T-cell (primary cell): ENCODE measurements at places on chromosomes 5 and 9.

GRCh38 chr5:2131826-2132496 lies 249.2 kb upstream of the IRX4 start:
- no peak for DNase-seq

GRCh38 chr9:3288686-3289085 lies 237.1 kb downstream of the RFX3 start:
- DNase-seq: no peak

GRCh38 chr9:19946441-19947109 lies 157.7 kb upstream of the SLC24A2 start:
- no peak for DNase-seq

GRCh38 chr5:56080375-56081052 lies 85.8 kb upstream of the IL6ST start:
- no peak for DNase-seq

DNA sequence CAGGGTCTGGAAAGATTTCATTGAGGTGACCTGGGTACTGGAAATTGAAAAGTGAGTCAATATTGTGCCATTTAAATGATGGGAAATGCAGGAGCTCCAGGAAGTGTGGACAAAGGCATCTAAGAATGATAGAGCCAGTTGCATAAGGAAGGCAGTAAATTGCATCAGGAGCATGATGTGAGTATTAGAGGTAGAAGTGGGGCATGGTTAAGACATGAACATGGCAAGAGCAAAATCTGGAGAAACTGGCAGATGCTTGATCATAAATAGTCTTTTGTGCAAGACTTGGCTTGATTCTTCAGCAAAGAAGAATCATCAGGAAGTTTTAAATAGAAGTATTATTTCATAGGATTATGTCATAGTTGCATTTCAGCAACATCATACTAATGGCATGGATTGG lies 157.4 kb upstream of the PUM3 start:
- no peak for DNase-seq

DNA sequence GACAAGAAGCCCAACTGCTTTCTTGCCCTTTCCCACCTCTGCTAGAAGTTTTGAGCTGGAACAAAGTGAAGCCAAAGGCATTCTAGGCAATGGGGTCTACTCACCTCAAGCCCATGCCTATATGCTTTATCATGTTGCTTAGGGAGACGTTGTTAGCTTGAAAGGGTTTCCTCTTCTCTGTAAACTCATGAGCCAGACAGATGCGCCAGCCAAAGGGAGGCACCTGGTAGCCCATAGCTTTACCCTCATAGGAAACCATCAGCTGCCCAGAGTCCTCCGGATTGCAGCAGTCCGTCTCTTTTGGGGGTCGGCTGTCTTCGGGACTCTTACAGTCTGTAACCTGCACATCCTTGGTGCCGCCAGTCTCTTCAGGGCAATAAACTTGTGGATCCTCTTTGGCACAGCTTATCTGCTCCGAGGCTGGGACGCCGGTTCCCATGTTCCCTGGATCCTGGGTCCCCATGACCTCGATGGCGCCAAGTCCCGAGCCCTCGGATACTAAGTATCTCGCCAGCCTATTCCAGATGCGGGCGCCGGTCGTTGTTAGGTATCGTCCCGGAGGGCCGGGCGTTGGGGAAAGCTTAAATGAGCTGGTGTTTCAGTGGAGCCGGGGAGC lies 678 bp downstream of the GBA2 start:
- DNase-seq: no peak

DNA sequence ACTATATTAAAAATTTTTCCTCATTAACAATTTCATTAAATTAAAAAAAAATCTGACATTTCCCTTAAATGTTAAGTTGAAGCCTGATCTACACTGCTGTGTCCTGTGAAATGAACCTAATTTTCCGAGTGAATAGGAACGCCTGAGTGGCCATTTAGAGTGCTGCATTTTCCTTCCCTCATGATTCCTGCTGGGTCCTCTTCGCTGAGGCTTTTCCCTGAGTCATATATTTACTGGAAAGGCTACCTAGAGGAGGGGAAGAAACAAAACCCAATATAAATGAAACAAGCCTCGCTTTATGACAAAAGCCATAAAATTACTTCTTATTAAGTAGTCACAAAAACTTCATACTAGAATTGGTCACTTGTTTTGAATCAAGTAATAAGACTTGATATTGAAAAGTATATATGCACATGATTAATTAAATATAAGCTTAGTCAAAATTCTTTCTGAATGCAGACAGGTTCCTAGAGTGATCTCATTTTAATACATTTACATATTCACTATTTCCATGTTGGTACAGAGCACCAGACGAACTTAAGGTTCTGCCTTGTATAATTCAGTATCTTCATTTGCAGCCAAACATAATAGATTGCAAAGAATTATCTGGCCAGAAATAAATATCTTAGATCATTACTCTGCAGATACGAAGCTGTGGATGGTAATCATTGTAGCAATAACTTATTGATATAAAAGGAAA lies 6.3 kb upstream of the ISCA1 start:
- no peak for DNase-seq

GRCh38 chr9:89518466-89519365 lies 20.8 kb upstream of the SEMA4D start:
- DNase-seq: no peak

DNA sequence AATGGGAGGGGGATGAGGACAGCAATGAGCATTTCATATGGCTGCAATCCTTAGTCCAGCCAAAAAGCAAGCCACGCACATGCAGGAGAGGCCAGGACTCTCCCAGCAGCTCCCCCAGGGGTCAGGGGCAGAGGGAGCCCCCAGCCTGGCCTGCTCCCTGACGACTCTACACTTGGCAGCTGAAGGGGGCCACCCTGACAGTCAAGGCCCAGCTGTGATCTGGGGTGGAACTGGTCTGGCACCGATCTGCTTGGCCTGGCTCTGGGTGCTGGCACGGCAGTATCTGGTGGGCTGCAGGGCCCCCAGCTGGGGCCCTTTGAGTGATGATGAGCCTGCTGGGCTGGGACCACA lies 118.1 kb downstream of the ADAMTS2 start:
- no peak for DNase-seq

GRCh38 chr5:27315363-27316270 lies 277.2 kb upstream of the CDH9 start:
- DNase-seq: no peak

GRCh38 chr5:28313953-28314352 lies 1275.6 kb upstream of the CDH9 start:
- DNase-seq: no peak

- no peak for DNase-seq
Measured at GRCh38 chr9:68775003-68775730, 70.1 kb downstream of the PIP5K1B start.

DNA sequence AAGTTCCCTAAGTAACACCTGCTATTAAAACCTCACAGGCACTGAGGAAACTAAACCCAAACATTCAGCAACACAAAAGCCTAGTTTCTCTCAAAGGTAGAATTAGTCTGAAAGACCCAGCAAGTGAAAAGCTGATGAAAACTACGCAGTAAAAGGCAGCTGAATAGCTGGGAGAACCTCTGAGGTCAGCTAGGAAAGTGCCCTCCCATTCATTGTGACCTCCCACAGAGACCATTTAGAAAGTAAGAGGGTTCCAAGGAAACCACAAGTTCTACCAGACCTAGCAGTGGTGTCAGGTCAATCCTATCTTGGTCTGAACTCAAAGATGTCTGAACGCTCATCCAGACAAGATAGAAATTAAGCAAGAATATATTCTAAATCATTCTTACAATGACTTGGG lies 144.7 kb downstream of the SSBP2 start:
- DNase-seq: no peak

GRCh38 chr5:98827161-98827560 lies 53.7 kb downstream of the RGMB start:
- DNase-seq: no peak

DNA sequence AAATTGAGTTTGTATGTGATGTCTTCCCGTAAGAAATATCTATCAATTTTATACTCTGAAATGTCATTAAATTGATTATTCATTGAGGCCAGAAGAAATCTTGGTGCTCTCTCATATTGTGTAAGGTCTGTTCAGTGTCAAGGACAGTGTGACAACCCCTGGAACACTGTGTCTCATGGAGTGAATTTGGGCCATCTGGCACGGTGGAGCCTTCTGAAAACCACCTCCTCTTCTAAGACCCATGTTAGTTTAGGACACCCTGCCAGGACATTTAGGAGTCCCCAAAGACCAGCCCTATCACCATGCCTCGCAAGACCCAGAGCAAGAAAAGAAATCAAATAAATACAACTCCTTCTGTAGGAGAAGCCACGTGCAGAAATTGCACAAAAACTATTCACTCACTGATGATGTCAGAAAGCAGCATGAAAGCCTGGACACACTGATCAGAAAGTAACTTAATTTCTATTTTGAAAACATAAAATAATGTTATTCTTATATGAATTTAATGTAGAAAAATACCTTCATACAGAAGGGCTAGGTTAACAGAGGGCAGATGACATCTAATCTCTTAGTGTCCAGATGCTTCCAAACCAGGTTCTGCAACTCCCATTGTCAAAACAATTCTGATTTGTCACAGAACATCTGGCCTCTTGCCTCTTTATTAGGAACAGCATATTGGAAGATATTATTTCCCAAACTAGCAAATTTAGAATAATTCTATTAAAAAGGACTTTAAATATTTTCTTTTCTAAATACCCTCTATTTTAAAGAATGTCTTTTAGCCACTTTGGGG lies 298.8 kb downstream of the NR2F1-AS1 start:
- no peak for DNase-seq

DNA sequence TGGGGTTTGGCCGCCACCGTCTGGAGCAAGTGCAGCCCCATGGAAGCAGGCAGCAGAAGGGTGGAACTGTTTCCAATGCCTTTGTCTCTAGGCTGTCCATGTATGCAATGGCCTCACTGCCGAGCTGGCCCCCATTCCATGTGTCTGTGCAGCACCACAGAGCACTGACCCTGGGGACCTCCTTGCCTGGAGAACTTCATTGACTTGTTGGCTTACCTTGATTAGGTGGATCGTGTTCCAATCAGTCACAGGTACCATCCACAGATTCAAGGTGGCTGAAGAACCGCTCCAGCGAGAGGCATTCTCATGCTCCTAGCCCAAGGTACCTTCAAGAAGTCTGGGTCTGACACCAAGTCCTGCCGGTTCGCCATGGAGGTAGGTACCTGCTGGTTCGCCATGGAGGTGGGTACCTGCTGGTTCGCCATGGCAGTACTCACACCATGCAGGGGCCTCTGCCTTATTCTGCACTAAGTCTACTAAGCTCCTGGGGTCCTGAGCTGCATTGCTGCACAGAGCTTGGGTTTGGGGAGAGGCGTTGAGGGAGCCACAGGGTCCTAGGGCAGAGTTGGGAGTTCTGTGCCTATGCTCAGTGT lies 358.3 kb upstream of the IRX1 start:
- no peak for DNase-seq

- no peak for DNase-seq
Measured at GRCh38 chr5:146699138-146699537, 179.4 kb downstream of the PPP2R2B start.

GRCh38 chr5:122077366-122078115 lies 518 bp downstream of the LOX start:
- no peak for DNase-seq

DNA sequence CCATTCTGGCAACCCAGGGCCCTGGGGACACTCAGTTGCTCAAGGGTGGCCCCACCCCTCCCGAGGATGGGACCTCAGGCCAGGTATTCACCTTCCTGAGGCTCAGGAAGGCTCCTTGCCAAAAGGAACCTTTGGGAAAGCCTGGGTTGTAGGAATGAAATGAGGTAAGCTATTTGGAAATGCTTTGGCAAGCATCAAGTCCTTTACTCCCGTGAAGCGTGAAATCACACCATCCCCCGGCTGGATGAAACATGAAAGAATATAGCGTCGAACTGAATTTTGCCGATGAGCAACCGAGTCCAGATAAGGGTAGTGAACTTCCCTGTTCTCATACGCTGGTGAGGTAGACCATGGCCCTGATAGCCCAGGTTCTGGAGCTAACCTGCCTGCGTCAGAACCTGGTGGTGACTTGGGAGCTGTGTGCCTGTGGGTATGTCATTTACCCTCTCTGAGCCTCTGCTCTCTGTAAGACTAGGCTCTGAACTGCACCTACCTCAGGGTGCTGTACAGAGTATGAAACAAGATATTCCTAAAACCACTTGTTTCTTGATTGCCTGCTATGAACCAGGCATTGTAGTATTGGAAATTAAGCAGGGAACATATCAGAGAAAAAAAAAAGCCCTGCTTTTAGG lies 105.3 kb upstream of the BOD1 start:
- DNase-seq: no peak

DNA sequence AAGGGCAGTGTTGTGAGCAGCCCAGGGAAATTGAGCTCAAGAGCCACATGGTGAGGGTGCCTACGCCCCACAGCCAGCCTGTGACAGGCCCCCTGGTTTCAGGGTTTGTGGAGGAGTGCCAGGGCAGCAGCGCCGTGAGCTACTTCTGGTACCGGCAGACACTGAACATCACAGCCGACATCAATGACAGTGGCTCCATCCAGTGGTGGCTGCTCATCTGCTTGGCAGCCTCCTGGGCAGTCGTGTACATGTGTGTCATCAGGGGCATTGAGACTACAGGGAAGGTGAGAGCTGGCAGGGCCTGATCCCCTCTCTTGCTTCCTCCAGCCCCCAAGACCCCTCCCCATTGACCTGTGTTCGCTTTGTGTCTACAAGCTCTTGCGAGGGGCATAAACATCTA lies 10.2 kb downstream of the SLC6A18 start:
- DNase-seq: no peak

GRCh38 chr5:39822020-39822419 lies 397.2 kb upstream of the DAB2 start:
- no peak for DNase-seq

- DNase-seq: no peak
Measured at GRCh38 chr5:43515678-43516048, 715 bp upstream of the C5orf34 start.

GRCh38 chr9:95778957-95779356 lies 96.5 kb upstream of the ERCC6L2 start:
- DNase-seq: no peak

GRCh38 chr9:1151691-1152090 lies 101.5 kb downstream of the DMRT2 start:
- no peak for DNase-seq

GRCh38 chr9:82912645-82913044 lies 150.3 kb downstream of the RASEF start:
- DNase-seq: no peak

DNA sequence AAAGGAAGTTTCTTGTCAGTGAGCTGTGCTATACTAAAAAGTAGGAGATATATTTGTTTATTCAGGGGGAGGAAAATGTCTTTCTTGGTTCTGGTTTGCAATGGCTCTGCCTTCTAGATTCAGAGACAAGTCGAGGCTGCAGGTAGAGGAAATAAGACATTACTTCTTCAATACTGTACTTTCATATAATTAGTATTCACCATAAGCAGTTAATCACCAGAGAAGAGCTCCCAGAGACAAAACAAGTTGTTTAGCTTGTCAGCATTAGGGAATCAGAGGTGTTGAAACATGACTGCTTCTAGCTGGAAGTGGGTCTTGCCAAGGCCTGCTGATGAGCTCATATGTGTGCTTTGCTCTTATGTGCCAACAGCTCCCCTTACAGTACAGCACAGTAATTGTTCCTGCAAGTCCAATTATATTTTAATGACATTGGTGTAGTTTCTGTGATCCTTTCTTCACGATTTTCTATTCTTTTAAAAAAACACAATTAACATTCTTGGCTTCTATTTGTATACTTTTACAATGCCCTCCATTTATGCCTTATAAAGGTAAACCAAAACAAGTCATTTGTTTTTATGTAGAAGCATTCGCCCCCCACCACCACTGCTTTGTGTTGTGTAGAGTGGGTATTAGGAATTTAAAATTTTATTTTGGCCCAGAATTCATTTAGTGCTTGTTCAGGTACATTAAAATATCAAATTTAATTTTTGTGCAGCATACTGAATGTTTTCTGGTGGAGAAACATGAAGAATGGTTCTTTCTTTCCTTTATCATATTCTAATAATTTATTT lies 112.2 kb downstream of the RPS23 start:
- DNase-seq: peak; percentile 50
